ENCODE measurements at places on chromosomes 13 and 19.

DNA sequence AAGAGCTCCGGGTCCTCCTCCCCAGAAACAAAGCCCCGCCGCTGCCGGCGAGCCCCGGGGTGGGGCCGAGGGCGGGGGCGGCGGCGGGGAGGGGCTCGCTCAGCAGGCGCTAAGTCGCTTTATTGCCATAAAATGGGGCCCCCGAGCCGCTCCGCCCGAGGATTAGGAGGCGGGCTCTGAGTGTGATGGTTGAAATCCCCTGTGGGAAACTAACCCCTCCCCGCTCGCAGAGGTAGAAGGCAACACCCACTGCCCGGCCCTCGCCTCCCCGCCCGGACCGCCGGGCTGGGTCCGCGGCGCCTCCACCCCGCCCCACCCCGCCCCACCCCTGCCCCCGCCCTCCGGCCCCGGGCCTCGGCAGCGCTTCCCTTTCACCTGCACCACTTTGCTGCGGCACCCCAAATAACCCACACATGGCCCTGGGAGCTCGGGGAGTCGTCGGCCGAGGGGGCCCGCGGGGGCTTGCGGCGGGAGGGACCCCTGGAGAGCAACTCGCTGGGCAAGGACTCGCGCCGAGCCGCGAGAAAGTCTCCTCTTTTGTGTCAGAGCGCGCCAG, at the start of gene KLF12:
KLF12 (minus strand) TSS at position 184 of the 556 bp plus-strand sequence.
- DNase-seq, result peak; percentile 68

DNA sequence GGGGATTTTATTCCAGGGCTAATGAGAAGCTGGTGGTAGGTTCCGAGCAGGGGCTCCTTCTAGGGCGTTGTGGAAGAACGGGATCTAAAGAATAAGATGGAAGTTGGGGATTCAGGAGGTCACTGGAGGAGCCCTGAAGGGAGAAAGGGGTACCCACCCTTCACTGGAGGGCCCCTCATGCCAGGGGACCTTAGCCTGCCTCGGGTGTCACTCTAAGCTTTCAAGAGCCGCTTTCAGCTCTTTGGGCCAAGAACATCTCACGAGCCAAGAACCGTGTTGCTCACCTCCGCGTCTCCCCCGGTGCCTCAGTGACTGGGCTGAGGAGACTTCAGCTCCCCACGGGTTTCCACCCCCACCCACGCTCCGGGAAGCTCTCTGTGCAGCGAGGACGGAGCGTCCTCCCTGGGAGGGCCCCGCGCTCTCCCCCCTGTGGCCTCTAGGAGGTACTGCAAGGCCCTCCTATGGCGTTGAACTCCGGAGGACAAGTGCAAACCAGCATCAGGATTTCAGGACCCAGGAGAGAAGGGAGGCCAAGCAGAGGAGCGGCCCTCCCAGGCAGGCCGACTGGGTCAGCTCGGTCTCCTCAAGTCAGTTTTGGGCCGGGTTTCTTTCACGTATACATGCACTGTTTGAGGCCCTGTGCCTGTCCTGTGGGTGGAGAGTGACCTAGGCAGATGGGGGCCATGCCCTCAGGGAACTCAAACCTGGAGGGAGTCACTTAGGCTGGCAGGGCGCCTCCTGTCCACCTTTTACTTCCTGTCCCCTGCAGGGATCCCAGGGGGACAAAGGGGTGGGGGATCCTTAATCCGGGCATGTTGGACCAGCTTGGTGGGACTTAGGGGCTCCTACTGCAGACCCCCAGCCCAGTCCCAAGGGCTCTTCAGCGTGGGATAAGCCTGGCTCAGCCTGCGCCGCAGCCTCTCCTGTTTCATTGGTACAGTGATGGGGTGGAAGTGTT, 5.1 kb upstream of the KRTDAP start:
- DNase-seq, result no peak

DNA sequence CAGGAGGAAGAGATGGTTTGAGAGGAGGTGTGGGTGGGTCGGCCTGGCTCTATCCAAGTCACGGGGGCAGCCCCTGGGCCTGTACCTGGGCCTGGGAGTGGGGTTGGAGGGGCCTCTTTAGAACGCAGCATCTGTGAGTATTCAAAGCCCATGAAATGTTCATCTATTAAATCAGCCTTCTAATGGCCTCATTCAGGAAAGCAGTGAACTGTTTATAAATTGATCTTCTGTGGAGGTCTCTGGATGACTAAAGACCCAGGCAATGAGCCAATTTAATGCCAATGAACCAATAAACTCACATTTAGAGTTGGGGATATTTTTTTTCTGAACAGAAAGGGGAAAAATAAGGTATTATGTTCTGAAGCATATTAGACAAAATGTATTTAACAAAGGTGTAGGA, 19.9 kb upstream of the GGACT start:
- DNase-seq, result no peak

- DNase-seq, result peak; percentile 20
Measured at GRCh38 chr13:62320129-62321108, 904.8 kb upstream of the PCDH20 start.

DNA sequence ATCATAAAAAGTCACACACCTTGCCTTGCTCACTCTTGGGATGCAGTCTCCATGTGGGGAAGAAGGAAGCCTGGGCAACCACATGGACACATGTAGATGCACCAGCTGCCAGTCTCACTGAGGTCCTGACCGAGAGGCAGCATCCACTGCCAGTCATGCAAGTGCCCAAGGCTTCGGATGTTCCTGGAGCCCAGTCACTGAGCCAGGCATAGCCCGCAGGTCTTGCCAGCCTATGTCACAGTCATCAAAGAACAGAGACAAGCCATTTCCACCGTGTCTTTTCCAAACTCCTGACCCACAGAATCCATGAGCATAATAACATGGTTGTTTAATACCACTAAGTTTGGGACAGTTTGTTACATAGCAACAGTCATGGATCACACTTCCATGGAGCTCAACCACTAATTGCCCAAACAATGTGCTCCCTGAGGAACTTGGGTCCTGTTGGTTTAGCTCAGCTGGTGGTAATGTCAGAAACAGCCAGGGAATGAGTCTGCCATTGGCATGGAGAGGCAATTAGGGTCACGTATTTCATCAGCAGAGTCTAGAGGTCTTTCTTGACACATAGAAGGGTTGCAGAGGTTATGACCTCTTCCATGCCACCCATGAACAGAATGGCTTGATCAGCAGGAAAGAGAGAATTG, 21.5 kb downstream of the STARD13 start:
- no peak for DNase-seq

DNA sequence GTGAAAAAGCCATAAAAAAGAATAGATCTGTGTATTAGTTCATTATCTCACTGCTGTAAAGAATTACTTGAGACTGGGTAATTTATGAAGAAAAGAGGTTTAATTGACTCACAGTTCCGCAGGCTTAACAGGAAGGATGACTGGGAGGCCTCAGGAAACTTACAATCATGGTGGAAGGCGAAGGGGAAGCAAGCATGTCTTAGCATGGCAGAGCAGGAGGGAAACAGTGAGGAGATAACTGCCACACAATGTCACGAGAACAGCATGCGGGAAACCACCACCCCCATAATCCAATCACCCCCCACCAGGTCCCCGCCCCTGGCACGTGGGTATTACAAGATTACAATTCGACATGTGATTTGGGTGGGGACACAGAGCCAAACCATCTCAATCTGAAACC, 39.1 kb upstream of the EEF1AKMT1 start:
- no peak for DNase-seq

DNA sequence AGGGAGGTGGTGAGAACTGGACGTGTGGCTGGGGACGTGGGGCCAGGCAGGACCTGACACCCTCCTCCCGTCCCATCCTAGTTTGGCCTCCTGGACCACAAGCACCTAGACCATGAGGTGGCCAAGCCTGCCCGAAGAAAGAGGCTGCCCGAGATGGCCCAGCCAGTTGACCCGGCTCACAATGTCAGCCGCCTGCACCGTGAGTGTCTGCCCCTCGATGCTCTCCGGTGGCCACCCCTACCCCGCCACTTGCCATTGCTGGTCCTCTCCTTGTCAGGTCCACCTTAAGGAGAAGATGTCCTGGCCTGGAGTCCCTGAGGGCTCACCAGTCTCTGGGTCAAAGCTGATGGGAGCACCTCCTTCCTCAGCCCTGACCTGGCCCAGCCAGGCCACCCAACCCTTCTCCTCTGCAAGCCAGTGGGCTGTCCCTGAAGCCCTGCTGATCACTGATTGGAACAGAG, 2.2 kb downstream of the ANGPTL4 start:
- no peak for DNase-seq

DNA sequence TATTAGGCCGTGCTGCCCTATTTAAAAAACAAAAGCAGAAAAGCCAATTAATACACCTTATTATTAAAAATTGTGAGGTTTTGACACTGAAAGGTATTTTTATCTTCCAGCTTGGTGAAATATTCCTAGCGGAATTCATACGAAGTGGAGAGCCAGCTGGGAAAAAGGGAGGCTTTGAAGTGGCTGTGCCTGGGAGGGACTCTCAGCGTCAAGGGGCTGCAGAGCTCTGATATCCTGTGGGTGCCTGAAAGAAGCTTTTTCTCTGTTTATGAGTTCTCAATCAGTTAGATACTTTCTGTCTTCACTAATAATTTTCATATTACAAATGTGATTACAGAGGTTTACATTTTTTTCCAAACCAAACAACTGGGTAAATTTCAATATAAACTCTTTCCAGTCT, 140.2 kb upstream of the MIR17HG start:
- DNase-seq, result peak; percentile 65

GRCh38 chr19:40717880-40718773, 1.2 kb downstream of the ITPKC start:
- DNase-seq, result no peak

DNA sequence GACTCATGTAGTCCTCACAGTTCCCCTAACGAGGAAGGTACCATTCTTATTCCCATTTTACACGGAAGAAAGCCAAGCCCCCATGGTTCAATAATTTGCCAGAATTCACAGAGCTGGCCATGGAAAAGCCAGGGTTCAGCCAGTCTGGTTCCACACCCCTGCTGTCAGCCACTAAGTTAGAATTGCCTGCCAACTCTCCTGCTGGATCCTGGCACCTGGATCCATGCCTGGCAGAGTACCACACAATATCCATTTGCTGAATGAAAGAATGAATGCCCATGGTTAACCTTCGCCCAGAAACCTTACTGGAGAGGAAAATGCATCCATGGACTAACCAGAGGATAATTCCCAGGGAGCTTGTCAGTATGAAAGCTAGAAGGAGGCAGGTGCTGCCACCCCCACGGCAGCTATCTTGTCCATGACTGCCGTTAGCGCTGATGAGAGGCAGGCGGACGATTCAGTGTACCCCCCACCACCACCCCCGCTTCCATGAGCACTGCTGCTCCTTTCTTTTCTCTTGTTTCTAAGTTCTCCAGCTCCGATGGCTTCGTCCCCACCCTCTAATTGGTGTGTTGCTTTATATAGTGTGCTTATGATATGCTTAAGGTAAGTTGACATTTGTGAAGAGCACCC, 114.5 kb downstream of the SLC7A1 start:
- DNase-seq, result no peak

DNA sequence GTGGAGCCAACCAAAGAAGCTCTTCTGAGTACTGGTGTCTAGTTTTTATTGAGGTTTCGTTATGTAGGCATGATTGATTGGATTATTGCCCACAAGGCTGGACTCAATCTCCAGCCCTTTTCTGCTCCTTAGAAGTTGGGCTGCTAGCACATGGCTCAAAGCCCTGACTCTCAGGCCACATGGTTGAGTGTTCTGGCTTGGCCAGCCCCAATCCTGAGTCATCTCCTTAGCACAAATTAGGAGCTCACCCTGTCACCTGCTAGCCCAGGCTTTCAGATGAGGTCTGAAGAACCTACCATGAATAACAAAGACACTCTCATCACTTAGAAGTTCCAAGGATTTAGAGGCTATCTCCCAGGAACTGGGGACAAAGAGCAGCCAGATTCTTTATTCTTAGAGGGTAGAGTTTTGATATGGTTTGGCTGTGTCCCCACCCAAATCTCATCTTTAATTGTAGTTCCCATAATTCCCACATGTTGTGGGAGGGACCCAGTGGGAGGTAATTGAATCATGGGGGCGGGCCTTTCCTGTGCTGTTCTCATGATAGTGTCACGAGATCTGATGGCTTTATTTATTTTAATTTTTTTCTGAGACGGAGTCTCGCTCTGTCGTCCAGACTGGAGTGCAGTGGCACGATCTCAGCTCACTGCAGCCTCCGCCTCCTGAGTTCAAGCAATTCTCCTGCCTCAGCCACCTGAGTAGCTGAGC, 11.3 kb downstream of the DPY19L3 start:
- no peak for DNase-seq

DNA sequence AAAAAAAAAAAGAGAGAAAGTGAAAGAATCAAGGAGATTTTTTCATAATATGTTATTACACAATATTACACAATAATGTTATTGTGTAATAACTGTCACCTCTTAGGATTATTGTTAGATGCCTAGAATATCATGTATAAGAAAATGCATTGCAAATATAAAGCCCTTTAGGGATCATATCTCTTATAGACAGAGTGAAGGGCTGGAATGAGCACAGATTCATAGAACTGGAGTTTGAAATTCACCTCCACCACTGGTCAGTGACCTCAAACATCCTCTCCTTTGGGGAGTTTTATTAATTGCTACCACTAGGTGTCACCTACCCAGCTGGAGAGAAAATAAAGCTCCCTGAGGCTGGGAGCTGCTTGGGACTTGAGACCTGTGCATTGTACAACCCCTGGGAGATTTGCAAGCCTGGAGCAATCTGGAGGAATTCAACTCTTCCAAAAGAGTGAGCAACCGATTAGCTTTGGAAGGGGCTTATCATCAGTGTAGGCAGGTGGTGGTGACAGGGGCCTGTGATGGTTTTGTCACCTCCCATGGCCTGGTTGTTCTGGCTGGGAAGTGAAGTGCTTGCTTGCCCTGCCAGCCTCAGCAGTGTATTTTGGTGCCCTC, 30.3 kb upstream of the FRY start:
- DNase-seq, result peak; percentile 30

- DNase-seq, result no peak
Measured at GRCh38 chr19:56105090-56105701, 15.9 kb downstream of the ZNF787 start.

DNA sequence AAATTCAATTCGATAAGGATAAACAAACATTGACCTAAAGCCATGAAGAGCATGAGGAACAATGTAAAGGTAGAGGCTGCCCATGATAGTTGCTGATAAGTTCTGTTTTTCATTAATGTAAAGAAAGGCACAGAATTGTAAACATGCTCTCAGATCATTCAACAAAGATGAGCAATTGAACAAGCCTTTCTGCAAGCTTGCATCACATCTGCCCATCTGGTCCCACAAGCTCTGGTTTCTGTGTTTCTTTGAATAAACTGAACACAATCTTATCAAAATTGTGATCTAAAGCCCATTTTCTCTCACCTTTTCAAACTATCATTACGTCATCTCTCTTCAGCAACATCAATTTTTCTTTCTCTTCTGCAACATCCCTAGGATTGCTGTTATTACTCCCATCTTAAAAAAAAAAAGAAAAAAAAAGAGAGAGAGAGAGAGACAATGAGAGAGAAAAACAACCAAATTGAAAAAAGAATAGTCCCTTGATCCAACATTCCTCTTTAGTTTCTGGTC, 487.2 kb upstream of the GPC6 start:
- peak; percentile 19 for DNase-seq

- no peak for DNase-seq
Measured at GRCh38 chr19:12494260-12494860, 9.7 kb upstream of the ZNF709 start.

DNA sequence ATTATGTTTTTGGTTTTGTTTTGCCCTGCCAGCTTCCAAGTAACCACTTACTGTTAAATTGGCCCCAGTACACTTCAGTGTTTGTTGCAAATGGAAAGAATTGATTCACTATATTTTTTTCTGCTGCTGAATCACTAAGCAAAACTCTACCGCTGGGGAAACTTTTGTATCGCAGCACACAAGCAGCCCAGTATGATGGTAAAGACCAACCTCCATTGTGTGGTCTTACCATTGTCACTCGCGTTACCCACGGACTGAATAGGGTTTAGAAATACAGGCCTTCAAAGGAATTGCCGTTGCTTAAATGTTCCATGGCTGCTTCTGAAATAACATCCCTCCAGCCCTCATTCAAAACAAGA, 7.9 kb downstream of the SPATA13 start:
- no peak for DNase-seq
